RPMI7951 (cell line): ENCODE measurements at places on chromosomes 6 and 20. TPM values are rescaled to one million over a fixed set of nuclear protein-coding genes. Genes with fewer than 3 reads are reported as not detected.

The PDE7B gene
- 4.5 and 4.9 TPM in 2 replicates for total RNA-seq

The MUCL3 gene
- total RNA-seq: not detected in 2 replicates

The PCMT1 gene
- 215 and 312 TPM in 2 replicates for total RNA-seq

The RAD21L1 gene
- total RNA-seq: 0.98 and 1.4 TPM in 2 replicates

The STK4 gene
- total RNA-seq: 26.2 and 26.7 TPM in 2 replicates

The SYCP2L gene
- total RNA-seq: 0.49 and 4.9 TPM in 2 replicates

The WDR27 gene
- total RNA-seq: 9.3 and 12.3 TPM in 2 replicates
